ENCODE measurements at places on chromosomes 3 and 15.

- DNase-seq, result no peak
Observed at GRCh38 chr3:18249126-18249525, 176.0 kb downstream of the SATB1 start.

DNA sequence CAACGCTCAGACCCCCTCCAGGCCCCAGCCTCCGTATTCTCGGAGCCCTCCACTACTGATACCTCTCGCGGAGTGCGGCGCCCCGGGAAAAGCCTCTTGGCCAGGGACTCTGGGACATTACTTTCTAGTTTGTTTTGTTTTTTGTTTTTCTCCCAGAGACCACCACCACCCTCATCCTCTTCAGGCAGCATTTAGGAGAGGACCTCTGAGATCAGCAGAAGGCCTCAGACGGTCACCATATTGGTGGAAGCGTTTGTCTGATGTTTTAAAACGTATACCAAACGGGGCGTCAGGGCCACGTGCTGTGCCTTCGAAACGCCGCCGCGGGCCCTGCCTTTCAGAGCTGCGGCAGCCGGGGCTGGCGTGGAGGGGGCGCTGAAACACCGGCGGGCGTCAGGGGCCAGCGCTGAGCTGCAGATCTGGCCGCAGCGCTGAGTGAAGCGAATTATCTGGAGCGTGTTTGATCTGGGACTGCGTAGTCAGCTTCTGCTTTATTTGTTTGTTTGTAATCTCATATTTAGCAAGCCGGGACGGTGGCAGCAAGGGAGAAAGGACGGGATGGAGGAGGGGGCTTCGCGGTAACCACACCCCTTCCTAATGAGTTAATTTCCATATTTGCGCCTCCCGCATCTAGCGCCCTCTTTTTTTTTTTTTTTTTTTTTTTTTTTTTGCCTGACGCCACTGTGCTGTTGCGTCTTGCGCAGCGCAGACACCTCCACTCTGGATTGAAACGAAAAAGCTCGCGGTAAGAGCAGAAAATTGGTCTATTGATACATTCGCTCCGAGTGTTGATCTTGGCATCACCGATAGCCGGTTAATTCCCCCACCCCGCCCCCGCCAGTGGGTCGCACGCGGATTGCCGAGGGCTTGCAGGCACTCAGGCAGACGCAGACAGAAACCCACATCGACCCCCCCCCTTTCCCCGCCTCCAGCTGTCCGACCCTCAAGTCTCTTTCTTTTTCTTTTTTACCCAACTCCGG is 14.9 kb downstream of the SOX2 start:
- DNase-seq, result no peak

DNA sequence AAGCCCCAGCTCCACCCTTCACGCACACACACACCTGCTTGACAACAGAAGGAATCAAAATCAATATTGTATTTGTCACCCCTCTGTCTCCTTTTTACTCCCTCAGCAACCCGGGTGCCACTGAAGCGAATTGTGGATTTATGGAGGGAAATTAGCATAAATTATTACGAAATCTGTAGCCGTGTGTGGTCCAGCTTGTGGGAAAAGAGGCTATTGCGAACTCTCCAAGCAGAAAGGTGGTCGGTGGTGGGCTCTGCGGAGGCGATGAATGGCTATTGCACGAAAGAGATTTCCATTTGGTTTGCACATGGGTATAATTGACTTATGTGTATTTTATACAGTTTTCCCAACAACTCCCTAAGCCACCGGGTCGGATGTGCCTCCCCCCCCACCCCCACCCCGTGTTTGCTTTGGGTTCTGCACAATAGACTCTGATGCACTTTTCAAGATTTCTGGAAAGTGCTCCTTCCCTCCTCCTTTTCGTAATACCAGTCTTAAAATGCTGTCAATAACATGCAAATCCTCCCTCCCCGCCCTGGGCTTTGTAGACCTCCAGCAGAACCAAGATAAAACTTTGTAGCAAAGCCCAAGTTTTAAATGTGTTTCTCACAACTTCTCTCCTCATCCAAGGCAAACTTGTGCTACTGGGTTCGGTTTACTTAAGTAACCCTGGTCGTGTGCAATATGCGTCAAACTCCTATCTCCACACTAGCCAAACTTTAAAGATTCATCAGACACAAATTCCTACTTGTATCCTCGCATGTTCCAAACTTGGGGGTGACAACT is 3.1 kb upstream of the FOXB1 start:
- no peak for DNase-seq

GRCh38 chr3:107206945-107207344 is 170.3 kb upstream of the CCDC54 start:
- DNase-seq, result no peak

- DNase-seq, result peak; percentile 19
Observed at GRCh38 chr3:69647511-69648110, 91.7 kb upstream of the MITF start.

DNA sequence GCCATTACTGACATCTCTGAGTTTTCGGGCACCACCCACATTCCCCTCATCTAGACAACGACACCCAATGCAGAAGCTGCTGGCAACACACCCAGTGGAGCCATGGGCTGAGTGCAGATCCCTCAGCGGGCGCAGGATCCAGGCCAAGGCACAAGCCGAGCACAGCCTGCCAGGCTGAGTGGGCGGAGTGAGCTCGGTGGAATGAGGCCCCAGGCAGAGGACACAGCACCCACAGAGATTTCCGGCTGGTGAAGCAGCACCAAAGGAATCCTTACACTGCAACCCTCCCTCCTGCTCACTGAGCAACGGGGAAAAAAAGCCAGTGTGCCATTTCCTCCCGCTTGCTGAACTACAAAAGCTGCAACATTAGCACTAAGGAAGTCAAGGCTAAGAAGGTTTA is 34.3 kb downstream of the ZMAT3 start:
- DNase-seq, result no peak

DNA sequence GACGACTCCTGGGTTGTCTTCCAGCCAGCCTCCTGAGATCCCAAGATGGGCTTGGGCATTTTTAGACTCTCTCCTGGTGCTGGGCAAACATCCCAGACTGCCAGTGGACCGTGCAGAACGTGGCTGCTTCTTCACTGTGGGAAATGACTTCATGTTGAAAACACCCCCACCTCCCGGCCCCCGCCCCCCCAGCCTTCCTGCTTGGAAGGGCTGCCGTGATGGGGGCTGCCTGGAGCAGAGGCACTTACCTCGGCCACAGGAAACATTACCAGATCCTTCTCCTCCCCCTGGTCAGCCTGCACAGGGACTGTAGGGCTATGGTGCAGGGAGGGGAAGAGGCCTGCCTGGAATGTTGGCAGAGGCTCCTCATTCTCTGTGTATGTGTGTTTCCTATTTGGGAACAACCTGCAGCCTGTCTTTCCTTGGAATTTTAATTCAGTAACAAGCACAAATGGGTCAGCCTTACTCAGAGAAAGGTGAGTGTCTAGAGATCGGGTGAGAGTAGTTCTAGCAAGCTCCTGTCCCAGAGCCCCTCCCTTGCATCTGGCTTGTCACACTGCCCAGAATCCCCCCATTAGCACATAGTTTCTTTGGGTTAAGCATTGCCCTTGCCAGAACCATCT is 90.8 kb downstream of the ANP32A start:
- DNase-seq, result no peak

DNA sequence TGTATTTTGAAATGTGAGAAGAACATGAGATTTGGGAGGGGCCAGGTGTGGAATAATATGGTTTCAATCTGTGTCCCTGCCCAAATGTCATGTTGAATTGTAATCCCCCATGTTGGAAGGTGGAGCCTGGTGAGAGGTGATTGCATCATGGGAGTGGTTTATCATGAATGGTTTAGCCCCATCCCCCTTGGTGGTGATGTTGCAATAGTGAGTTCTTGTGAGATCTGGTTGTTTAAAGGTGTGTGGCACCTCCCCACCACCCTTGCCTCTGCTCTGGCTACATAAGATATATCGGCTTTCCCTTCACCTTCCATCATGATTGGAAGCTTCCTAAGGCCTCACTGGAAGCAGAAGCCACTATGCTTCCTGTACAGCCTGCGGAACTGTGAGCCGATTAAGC is 23.9 kb upstream of the TMEM108 start:
- no peak for DNase-seq

DNA sequence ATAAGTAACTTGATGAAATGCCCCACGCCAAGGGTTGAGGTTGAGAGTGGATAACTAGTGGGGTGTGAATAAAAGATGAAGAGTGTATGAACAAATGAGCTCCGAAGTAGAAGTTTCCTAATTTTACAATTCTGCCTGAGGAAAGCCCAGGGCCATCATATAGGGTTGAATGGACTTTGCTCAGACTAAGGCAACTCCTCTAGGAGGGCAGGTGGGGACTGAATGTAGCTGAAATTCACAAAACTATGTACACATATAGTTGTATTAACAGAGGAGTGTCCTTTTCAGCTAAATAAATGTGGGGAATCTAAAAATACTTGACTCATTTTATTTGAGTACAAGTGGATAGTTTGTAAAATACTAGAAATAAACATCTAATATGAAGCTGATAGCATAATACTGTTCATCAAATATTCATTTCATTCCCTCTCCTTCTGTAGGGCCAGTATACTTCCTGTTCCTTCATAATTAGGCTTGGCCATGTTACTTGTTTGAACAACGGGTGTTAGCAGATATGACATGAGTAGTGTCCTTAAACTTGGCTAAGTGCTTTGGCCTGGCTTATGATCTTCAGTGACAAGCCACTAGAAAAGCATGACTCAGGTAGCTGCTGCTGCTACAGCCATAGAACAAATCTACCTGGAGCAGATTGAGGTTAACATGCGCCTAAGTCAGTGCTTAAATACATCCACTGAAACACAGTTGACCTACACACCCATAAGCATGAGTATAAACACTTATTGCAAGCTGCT is 26.5 kb downstream of the PLSCR1 start:
- no peak for DNase-seq

- DNase-seq, result no peak
Observed at GRCh38 chr3:105435277-105435676, 68.6 kb downstream of the ALCAM start.

DNA sequence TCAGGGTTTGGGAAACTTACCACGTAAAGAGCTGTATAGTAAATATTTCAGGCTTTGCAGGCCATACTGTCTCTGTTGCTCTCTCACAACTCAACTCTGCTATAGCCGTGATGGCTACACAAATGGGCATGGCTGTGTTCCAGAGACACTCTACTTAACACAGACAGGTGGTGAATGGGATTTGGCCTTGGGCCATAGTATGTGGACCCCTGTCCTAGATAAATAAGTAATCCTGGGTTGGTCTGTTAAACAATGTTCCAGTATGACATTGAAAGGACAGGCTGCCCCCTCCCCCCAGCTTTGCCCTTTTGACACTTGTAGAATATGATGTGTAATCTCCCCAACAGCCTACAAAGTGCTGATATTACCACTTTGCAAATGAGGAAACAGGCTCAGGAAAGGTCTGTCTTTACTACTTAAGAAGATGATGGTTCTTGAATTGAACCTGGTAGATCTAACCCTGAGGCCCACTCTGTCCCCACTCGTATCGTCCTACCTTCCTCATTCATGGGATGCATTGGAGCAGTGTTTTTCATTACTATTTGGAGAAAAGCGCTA is 38.4 kb downstream of the SLCO3A1 start:
- peak; percentile 45 for DNase-seq

DNA sequence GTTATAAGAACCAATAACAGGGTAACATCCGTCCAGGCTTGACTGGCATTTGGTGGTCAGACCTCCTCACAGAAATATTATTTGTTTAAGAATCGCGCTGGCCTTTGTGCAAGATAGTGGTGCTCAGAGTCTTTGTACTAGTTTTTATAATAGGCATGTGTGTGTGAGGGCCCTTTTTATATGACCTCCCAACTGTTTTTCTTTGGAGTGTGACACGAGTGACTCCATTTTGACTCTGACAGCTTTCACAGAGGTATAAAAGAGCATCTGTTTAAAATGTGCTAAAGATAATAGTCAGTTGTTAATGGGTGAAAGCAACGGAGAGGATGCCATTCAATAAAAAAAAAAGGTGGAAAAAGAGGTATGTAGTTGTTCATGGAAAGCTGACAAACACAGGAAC is 110.4 kb downstream of the IL1RAP start:
- DNase-seq, result no peak

DNA sequence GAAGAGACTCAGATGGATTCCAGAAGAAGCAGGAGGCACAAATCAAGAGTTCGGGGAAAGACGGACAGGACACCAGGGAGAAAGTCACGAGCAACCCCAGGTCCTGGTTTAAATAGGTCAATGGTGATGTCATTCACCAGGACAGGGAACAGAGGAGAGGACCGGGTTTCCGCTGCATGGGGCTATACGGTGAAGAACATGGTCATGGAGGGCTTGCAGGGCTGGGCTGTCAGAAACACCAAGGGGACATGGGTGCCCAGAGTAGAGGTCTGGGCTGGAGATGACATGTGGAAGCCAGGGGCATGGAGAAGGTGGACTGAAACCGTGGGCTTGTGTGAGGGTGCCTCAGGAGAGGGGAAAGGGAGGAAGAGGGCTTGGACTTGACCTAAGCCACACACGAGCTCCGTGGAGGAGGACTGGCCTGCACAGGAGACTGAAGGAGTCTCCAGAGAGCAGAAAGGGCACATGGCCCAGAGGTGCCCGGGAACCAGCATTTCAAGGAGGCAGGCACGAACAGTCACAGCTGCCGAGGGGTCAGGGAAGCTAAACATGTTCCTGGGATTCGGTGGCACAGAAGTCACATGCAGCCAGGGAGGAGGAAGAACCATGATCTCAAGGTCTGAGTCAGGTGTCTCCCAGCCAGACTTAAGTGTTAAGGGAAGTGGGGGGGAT is 54.2 kb upstream of the RPL32 start:
- DNase-seq, result peak; percentile 48

DNA sequence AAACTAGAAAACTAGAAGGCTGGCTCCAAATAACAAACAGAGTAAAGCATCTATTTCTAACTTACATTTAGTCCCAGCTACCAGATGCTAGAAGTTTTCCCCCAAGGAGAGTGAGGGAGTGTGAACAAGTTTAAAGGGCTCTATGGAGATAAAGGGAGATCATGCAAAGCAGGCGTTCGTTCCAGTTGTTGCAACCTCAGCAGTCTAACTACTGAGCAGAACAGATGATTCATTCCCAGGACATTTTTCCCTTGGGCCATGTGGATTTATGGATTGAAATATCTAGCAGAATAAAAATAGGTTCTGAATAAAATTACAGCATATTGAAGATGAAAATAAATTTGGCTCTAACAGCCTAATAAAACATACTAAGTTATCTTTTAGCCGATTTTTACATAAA is 154.8 kb upstream of the TTC14 start:
- no peak for DNase-seq

- DNase-seq, result no peak
Observed at GRCh38 chr3:113897373-113897777, 50.4 kb upstream of the ZDHHC23 start.

DNA sequence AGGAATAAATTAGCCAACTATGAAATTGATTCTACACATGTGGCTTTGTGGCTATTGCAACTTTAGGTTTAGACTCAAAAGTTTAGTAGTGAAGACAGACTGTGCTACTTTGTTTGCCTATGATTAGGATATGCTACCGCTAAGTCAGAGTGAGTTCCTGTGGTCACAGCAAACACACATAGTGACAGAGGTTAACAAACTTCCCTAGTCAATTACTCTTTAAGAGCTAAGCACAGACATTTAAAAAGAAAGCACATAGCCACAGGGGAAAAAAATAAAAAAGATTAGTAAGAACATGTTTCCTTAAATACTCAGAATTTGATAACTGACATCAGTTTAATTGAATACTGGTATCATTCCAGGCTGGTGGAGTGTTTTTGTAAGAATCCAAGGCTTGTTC is 207.1 kb downstream of the GBE1 start:
- no peak for DNase-seq
